ENCODE measurements at places on chromosomes 3 and 15. TPM values are rescaled to one million over a fixed set of nuclear protein-coding genes. Genes with fewer than 3 reads are reported as not detected.

HIGD2B gene
- not detected for total RNA-seq

RPL32 gene
- total RNA-seq, result 1,872 TPM

SYNM gene
- total RNA-seq, result 44.6 TPM

PTH1R gene
- 96.3 TPM for total RNA-seq

- DNase-seq, result no peak
Observed at GRCh38 chr15:56715220-56715619, 18.1 kb downstream of the ZNF280D start.

- no peak for DNase-seq
Observed at GRCh38 chr3:114103181-114103580, 46.6 kb downstream of the QTRT2 start.

DNA sequence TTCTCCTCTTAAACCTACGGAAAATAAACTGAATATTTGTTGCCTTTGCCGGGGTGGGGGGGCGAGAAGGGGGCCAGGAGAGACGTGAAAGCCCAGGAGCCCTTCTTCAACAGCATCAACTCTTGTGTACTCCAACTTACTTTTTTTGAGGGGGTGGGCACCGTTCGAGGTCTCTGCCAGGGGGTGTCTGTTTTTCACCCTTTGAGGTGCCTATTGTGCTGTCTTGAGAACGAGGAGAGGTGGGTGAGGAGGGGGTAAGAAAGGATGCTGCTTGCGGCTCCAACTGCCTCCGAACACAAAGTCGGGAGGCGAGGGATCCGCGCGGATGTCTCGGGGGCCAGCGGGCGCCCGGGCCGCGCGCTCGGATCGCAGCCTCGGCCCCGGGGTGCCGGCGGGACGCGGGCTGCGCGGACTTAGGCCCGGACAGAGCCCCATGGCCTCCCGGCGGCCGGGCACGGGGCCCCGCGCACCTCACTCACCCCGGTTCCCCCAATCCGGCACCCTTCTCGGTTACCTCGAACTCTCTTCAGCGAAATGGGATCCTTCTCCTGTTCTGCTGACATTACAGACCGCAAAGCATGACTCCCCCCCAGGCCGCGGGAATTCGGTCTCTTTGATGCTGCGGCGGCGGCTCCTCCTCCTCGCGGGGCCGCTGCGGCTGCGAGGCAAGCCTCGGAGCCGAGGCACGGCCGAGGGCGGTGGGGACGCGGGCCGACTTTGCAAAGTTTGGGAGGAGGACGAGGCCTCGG lies 650 bp downstream of the PYGO1 start:
- DNase-seq, result peak; percentile 41

GRCh38 chr3:126917232-126917804 lies 65.6 kb upstream of the PLXNA1 start:
- no peak for DNase-seq

GRCh38 chr15:93803421-93804152 lies 427.8 kb upstream of the MCTP2 start:
- no peak for DNase-seq

- no peak for DNase-seq
Observed at GRCh38 chr3:41710646-41711388, 251.1 kb downstream of the ULK4 start.

- DNase-seq, result no peak
Observed at GRCh38 chr3:184795522-184796190, 16.3 kb upstream of the VPS8 start.

GRCh38 chr3:67580430-67581000 lies 73.9 kb downstream of the SUCLG2 start:
- no peak for DNase-seq

All from adrenal gland (tissue), 19 donors.